IPS DF 19.7 (cell line): ENCODE measurements at places on chromosomes 12 and 14.

- DNase-seq: no peak
Measured at GRCh38 chr14:21494902-21495762, 16.0 kb downstream of the METTL3 start.

- no peak for DNase-seq
Measured at GRCh38 chr12:77816196-77816595, 14.5 kb upstream of the NAV3 start.

- DNase-seq: no peak
Measured at GRCh38 chr12:6330999-6331714, 10.7 kb downstream of the TNFRSF1A start.

GRCh38 chr14:32374155-32374554 lies 45.1 kb downstream of the AKAP6 start:
- no peak for DNase-seq

GRCh38 chr14:54503486-54503885 lies 6.2 kb upstream of the CGRRF1 start:
- DNase-seq: no peak
